ENCODE measurements at places on chromosomes 1 and 21. TPM values are rescaled to one million over a fixed set of nuclear protein-coding genes. Genes with fewer than 3 reads are reported as not detected.

Gene SLC35F3
- 0.25 TPM for total RNA-seq

Gene OR2L2
- 0.23 TPM for total RNA-seq

Gene BMP8A
- total RNA-seq: 0.27 TPM

Gene PTPN7
- total RNA-seq: 0.32 TPM

Gene DAP3
- total RNA-seq: 106 TPM

Gene AVPR1B
- total RNA-seq: not detected

Gene CLCA4
- not detected for total RNA-seq

Gene GJA9
- total RNA-seq: not detected

Gene LRRC39
- total RNA-seq: 1.7 TPM

Gene ANGPTL1
- 0.72 TPM for total RNA-seq

Gene VHLL
- not detected for total RNA-seq

- H3K27ac ChIP-seq: no peak overlapping the region
- no peak overlapping the region for H3K4me3 ChIP-seq
- H3K4me1 ChIP-seq: peaks cover 38% of the 10 kb centered on the region
- H3K27me3 ChIP-seq: no peaks in the 10 kb centered on the region
- no peaks in the 10 kb centered on the region for H3K36me3 ChIP-seq
These were observed 13.0 kb downstream of the FAM229A start for GRCh38 chr1:32349211-32349708.

- H3K27ac ChIP-seq: no peak overlapping the region
- no peak overlapping the region for H3K4me3 ChIP-seq
- no peaks in the 10 kb centered on the region for H3K27me3 ChIP-seq
- DNase-seq: no peak
These were observed 103.2 kb upstream of the ZNF644 start for GRCh38 chr1:91124989-91125417.

DNA sequence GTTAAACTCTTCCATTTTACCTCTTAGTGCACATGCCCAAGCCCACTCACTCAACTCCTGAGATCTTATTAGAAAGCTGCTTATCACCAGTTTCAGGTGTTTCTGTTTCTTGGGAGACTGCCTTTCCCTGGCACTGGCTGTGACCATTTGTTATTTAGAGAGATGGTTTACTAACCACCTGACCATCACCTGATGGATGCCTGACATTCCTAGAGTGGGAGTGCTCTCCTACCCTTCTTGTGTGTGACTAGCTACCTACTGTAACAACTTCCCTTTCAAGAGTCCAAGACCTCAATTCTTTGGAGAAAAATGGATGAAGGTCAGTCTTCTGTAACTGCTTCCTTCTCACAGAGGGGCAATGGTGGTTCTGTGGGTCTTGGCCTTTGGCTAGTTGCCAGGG is 755.2 kb upstream of the ADAMTS5 start:
- H3K27ac ChIP-seq: no peak overlapping the region
- no peaks in the 10 kb centered on the region for H3K27me3 ChIP-seq
- no peak overlapping the region for H3K4me3 ChIP-seq
- H3K36me3 ChIP-seq: peaks cover 8% of the 10 kb centered on the region
- peaks cover 5% of the 10 kb centered on the region for H3K4me1 ChIP-seq

DNA sequence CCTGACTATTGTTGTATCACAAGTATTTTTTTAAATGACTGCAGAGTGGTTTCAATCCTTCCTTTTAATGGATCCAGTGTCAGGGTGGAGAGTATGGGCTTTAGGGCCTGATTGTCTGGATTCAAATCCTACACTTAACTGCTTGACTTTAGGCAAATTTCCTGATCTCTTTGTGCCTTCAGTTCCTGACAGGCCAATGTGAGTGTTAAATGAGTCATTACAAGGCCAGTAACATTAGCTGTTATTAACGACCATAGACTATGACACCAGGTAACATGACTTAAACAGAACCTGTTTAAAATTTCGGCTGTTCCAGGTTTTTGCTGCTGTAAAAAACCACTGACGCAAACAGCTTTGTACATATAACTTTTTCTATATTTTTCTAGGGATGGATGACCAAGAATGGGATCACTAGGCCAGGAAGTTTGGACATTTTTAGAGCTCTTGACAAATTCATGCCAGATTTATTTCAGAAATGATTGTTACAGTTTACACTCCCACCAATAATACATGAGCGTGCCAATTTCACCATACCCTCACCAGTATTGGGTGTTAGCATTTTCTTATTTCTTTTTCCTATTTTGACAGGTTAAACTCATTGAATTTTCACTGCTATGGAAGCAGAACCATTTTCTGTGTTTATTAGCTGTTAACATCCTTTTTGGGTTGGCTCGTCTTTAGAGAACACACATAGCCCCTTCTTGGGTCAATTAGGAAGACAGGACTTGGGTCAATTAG is 11.3 kb downstream of the ZNF362 start:
- H3K27me3 ChIP-seq: no peaks in the 10 kb centered on the region
- H3K4me3 ChIP-seq: no peak overlapping the region
- no peak overlapping the region for H3K27ac ChIP-seq
- H3K36me3 ChIP-seq: peaks cover 16% of the 10 kb centered on the region

GRCh38 chr21:15826147-15826780 is 96.5 kb downstream of the USP25 start:
- H3K27ac ChIP-seq: no peak overlapping the region
- no peaks in the 10 kb centered on the region for H3K27me3 ChIP-seq
- H3K36me3 ChIP-seq: peaks cover 28% of the 10 kb centered on the region
- no peak overlapping the region for H3K4me3 ChIP-seq

GRCh38 chr1:66752000-66752592 is at the start of gene DYNLT5:
TSS of gene DYNLT5 (plus strand) at chr1:66752459. CDS start at chr1:66754659, 2,200 bp downstream.
- peak within 1 kb of the TSS; percentile 77 for H3K4me3 ChIP-seq
- peaks cover 64% of the 10 kb centered on the region for H3K27me3 ChIP-seq
- no peak for DNase-seq
- no peak within 1 kb of the TSS for H3K27ac ChIP-seq
- H3K4me1 ChIP-seq: peaks cover 13% of the 10 kb centered on the region

GRCh38 chr1:5351366-5351765 is 640.9 kb downstream of the NPHP4 start:
- no peaks in the 10 kb centered on the region for H3K36me3 ChIP-seq
- no peak overlapping the region for H3K27ac ChIP-seq
- H3K4me1 ChIP-seq: no peaks in the 10 kb centered on the region
- no peak overlapping the region for H3K4me3 ChIP-seq

GRCh38 chr1:85502625-85503083 is 37.7 kb upstream of the DDAH1 start:
- H3K4me3 ChIP-seq: no peak overlapping the region
- H3K27ac ChIP-seq: peak overlapping the region; percentile 32
- no peak for DNase-seq
- peaks cover 5% of the 10 kb centered on the region for H3K4me1 ChIP-seq

GRCh38 chr1:223702735-223703667 is 9.3 kb upstream of the CAPN2 start:
- DNase-seq: no peak
- no peaks in the 10 kb centered on the region for H3K27me3 ChIP-seq
- H3K36me3 ChIP-seq: no peaks in the 10 kb centered on the region

- no peaks in the 10 kb centered on the region for H3K27me3 ChIP-seq
- H3K4me3 ChIP-seq: no peak overlapping the region
- H3K4me1 ChIP-seq: no peaks in the 10 kb centered on the region
These were observed 26.1 kb downstream of the ETS2 start for GRCh38 chr21:38831526-38832467.

DNA sequence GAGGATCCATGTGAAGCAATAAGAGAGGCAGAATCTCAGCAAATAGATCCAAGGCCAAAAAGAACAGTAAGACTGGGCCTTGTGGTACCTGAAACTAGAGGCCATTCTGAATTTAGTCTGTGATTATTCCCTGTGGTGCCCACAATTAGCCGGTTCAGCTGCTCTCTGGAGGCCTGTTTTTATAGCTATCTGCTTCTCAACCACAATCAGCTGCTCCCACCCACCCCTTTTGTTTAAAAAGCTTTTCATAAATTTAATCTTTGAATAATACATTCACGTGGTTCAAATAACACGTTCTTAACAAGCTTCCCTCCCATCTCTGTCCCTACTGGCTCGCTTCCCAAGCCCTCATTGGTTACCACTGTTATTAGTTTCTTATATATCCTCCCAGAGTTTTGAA is 18.0 kb downstream of the UBE2T start:
- DNase-seq: no peak
- H3K27ac ChIP-seq: no peak overlapping the region
- no peaks in the 10 kb centered on the region for H3K4me1 ChIP-seq
- no peak overlapping the region for H3K4me3 ChIP-seq
- H3K36me3 ChIP-seq: no peaks in the 10 kb centered on the region

GRCh38 chr1:209106237-209106741 is 477.2 kb upstream of the CAMK1G start:
- no peak overlapping the region for H3K27ac ChIP-seq
- no peaks in the 10 kb centered on the region for H3K36me3 ChIP-seq
- peaks cover 28% of the 10 kb centered on the region for H3K27me3 ChIP-seq

DNA sequence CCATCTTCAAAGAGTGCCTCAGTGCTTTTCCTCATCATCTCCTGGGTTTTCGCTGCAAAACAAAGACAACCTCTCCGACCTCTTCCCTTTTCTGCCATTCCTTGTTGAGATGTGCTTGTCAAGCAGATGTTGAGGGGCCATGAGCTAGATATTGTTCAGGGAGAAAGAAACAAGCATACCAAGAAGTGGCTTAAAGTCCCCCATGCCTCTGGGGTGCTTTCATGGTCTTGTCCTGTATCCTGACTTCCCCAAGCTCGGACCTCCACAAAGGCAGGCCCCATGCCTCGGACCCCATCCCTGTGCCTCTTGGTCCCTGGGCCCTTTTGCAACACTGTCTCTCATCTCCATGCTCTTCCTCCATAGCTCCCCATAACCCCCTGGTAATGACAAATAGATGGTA is 103.8 kb downstream of the C1orf94 start:
- H3K36me3 ChIP-seq: no peaks in the 10 kb centered on the region
- peaks cover 31% of the 10 kb centered on the region for H3K27me3 ChIP-seq
- no peak overlapping the region for H3K4me3 ChIP-seq
- no peak for DNase-seq

GRCh38 chr1:189752461-189752995 is 725.1 kb downstream of the BRINP3 start:
- no peaks in the 10 kb centered on the region for H3K27me3 ChIP-seq
- H3K27ac ChIP-seq: peak overlapping the region; percentile 31
- H3K4me1 ChIP-seq: peaks cover 11% of the 10 kb centered on the region
- H3K36me3 ChIP-seq: no peaks in the 10 kb centered on the region

DNA sequence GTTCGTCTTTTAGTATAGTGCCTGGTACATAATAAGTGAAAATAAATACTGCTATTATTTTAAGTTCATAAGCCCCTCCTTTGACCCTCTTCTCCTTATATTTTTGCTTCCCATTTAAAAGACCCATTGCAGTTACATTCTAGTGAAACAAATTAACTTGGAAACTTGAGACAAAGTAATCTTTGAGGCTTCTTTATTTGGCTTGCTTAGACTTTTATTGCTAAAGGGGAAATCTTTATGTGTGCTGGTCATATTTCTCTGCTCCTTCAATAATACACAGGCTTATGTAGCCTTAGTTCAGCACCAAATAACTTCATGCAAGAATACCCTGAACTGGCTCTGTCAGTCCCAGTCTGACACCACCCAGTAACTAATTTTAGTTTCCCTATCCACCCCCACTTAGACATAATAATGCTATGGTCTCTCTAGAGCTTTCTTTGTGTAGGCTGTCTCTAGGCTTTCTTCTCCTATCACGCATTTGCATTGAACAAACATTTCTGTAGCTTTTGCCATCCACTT is 257.8 kb downstream of the OMA1 start:
- H3K4me3 ChIP-seq: no peak overlapping the region
- H3K36me3 ChIP-seq: no peaks in the 10 kb centered on the region
- DNase-seq: no peak
- H3K4me1 ChIP-seq: no peaks in the 10 kb centered on the region
- H3K27me3 ChIP-seq: peaks cover 22% of the 10 kb centered on the region

GRCh38 chr1:197027359-197027758 is 39.7 kb downstream of the F13B start:
- no peak overlapping the region for H3K27ac ChIP-seq
- no peaks in the 10 kb centered on the region for H3K4me1 ChIP-seq
- no peaks in the 10 kb centered on the region for H3K36me3 ChIP-seq
- DNase-seq: no peak

DNA sequence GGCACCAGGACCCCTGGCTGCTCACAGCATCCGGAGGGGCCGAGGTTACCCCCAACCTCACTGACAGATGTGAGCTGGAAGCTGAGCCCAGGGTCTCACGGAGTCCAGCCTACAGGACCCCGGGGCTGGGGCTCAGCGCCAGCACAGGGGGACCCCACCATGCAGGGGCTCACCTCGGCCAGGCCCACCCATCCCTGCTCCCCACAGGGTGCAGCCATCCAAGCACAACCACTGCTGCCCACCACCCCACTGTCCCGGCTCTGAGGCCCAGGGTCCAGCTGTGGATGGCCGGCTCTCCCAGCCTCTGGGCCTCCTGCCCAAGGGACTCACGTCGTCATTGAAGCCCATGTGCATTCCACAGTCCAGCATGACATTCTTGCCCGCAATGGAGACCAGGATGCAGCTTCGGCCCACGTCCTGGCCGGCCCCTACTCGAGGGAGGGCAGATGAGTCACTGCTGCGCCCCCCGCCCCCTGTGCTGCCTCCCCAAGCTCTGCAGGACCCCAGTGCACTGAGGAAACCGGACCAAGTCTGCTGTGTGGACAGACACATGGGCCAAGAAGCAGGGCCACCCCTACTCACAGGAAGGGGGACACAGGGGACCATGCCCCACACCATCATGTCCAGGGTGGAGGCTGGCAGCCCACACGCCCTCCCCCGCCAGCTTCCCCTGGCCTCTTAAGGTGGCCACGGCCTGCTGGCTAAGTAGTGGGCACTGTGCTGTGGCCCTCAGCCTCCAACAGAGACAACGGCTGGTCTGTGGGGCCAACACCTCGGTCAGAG is 3.6 kb downstream of the INTS11 start:
- no peak overlapping the region for H3K27ac ChIP-seq
- peaks cover 17% of the 10 kb centered on the region for H3K4me1 ChIP-seq
- no peak overlapping the region for H3K4me3 ChIP-seq
- H3K36me3 ChIP-seq: peaks cover 4% of the 10 kb centered on the region
- no peak for DNase-seq

- DNase-seq: no peak
- H3K4me1 ChIP-seq: no peaks in the 10 kb centered on the region
- no peak overlapping the region for H3K4me3 ChIP-seq
- H3K27ac ChIP-seq: no peak overlapping the region
- H3K27me3 ChIP-seq: peaks cover 57% of the 10 kb centered on the region
- H3K36me3 ChIP-seq: no peaks in the 10 kb centered on the region
These were observed 100.9 kb downstream of the DDX20 start for GRCh38 chr1:111856411-111857185.

DNA sequence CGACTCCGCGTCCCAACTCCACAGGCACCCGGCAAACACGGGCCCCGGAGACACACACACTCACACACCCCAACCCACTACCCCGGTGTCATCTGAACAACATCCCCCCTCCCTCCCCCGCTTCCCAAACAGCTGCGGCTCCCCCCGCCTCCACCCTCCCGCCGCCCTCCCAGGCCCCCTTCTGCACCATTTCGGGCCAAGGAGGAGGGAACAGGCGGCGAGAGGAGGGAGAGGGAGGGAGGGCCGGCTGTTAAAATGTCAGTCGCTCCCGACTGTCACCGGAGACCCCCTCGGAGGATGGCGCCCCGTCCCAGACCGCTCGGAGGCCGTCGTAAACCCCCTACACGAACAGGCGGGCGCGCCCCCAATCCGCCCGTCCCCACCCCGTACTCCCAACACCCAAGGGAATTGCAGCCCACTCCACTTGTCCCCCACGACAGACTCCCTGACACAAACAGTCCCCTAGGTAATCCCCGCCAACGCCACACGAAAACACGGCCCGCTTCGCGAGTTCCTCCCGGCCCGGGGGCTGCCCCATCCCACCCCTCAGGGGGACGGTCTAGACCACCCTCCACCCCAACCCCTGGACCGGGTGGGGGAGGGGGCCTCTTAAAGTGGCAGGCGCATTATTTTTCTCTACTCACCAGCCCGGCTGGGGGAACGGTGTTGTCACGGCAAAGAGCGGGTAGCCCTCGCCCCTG is 583 bp downstream of the MEF2D start:
- H3K4me3 ChIP-seq: peak overlapping the region; percentile 87
- H3K36me3 ChIP-seq: no peaks in the 10 kb centered on the region
- peaks cover 72% of the 10 kb centered on the region for H3K4me1 ChIP-seq
- peak overlapping the region; percentile 89 for H3K27ac ChIP-seq
